ENCODE measurements at places on chromosomes 2 and 18.

- DNase-seq, result no peak
Observed at GRCh38 chr2:65024149-65024829, 31.9 kb upstream of the CEP68 start.

DNA sequence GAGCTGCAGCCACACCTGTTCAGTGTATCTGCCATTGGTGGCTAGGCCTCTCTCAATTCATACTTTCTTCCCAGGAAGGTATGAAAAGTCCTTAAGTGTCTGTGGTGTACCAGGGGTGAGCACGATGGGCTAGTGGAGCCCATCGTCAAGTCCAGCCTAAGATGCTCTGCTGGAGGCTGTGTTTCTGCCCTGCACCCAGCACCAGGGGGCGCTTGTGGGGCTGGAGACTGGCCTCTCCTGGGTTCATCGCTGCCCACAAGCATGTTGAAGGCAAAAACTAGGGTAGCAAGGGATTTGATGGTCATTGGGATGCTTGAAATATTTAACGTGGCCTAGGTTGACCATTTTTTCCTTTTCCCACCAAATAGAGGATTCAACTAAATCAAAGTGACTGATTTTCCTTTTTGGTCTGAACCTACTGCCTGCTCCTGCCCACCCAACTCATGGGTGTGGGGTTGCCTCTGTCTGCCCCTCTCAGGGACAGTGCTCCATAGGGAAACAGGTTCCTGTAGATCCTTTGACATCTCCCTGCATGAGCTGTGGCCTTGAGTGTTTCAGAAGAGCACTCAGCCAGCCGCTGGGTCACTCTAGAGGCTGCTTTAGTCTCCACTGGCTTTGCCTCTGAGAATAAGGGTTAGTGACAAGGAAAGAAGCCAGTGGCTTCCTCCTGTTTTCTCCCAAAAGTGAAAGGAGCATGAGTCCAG is 59.0 kb downstream of the TPGS2 start:
- peak; percentile 4 for DNase-seq

DNA sequence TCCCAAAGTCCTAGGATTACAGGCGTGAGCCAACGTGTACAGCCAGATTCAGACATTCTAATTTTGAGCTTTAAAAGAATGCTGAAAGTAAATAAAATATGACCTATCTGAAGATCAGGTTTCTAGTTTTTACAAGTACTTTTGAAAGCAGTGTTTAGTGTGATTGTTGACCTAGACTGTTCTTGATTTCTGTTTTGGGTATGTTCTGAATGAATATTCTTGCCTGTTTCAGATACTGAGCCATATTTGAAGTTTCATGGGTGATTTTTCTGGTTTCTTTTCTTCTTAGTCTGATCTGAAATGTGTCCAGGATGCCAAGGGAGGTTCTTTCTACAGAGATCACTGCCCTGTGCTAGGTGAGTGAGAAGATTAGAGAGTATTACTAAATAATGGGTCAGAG is 37.2 kb downstream of the MIB1 start:
- DNase-seq, result no peak

DNA sequence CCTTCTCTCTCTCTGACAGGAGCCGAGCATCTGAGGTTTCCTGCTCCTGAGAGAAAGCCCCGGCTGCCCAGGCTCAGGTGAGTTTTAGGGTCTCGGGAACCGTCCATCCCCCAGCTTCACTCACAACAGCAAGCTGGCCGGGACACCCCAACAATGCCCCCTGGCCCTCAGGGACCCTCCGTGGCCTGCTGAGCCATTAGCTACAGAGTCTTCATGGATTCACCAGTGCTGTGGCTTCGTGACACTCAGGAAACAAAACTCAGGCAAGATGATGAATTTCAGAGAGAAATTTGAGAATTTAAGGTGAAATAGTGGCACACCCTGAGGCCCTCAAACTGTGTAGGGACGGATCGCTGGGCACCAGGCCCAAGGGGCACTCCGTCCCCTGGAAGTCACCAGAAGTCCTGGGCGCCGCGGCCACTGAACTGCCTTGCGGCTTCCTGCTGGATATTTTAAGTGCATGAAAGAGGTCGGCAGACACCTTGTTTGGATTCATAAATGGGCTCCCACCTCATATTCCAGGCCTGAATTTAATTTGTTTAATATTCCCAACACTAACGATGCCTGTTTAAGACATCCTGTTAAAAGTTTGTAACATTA is 368.3 kb upstream of the SALL3 start:
- no peak for DNase-seq

DNA sequence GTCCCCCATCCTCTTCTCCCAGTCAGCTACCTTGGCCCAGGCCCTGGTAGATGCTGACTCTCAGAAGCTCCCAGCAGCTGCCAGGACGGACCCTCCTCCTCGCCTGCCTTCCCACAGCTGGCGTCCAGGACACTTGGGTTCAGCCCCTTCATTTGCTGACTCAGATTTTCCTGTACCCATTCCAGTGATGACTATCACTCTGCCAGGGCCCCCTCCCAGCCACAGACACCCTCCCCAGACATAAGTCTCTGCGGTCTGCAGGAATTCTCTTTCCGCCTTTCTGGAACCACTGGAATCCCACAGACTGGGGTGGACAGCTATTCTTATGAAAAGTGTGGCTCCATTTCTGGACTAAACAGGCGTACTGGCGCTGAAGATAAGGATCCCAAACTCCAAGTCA is 260.3 kb upstream of the EPAS1 start:
- no peak for DNase-seq

GRCh38 chr2:230665263-230665691 is 47.4 kb upstream of the CAB39 start:
- peak; percentile 50 for DNase-seq

GRCh38 chr2:118632921-118633320 is 214.5 kb downstream of the EN1 start:
- no peak for DNase-seq
